ENCODE measurements at places on chromosomes 7 and 10.
A peak's percentile ranks its signal among the peaks of the same experiment; 100 is the strongest.

DNA sequence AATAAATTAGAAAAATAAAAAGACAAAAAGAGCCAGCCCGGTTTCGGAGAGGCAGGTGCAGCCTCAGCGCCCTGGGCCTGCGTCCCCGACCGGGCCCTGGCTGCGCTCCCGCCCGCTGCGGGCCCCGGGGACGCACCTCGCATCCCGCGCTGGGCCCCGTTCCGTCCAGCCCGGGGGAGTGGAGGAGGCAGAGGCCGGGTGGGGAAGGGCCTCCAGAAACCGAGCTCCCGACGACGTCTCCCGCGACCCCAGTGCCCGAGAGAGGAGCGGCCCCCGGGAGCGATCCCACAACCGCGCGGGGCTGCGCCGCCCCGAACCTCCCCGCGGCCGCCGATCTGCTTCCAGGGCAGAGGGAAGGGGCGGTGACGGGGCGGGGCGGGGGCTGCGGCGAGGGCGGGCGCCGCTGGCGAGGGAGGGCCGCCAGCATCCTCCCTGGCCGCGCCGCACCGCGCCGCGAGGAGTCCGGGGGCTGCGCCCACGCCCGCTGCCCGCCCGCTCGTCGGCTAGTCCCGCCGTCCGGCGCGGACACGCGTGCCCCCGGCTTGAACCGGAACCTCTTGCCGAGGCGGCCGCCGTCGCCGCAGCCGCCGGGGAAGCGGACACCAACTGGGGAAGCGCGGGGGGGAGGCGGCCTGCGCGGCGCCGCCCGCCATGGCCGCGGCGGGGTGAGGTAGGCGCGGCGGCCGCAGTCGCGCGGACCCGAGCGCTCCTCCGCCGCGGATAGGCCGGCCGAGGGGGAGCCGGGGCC is at the start of gene CCNY:
CCNY (plus strand) TSS at position 426 of the 748 bp plus-strand sequence. CDS start 545 bp downstream, outside the sequence.
- DNase-seq = peak; percentile 78

- DNase-seq = peak; percentile 62
Observed at GRCh38 chr10:99870123-99870730, 87.8 kb downstream of the ABCC2 start.

DNA sequence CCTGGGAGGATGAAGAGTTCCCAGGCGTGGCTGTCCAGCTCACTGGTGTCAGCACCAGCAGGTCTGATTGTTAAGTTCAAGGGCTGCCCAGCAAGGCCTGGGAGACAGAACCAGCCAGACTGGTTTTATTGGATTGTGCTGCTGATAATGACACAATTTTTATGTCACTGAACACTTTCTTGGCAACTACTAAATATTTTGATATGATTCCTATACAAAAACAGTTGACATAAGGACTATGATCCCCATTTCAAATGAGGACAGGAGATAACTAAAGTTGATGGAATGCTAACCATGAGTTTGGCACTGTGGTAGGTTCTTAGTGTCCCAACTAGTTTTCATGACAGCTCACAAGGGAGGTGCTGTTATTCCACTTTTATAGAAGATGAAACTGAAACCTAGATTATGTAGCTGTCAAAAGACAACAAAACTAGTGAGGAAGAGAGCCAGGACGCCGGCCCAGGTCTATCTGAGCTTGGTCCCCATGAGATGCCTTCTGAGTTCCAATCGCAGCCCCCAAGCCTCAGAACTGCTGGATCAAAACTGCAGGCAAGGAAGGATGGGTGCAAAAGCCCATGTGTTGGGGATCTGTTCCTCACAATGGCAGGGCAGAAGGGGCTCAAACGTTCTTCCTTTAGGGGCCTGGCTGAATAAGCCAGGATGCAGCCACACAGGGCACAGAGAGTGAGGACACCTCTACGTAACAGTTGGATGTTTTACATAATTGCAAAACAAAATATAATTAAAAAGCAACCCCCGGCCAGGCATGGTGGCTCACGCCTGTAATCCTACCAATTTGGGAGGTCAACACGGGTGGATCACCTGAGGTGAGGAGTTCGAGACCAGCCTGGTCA is 52.8 kb downstream of the COBL start:
- DNase-seq = no peak

DNA sequence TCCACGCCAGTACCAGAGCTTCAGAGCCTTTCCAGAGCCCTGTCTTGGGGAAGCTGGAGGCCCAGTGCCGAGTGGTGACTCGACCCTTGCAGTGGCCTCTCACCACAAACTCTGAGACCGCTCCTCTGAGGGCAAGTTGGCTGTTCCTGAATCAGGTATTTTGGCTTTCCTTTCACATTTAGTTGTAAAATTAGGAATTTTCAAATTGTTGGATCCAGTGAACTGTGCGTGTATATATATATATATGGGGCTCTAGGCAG is 128.7 kb upstream of the UNC5B start:
- no peak for DNase-seq

DNA sequence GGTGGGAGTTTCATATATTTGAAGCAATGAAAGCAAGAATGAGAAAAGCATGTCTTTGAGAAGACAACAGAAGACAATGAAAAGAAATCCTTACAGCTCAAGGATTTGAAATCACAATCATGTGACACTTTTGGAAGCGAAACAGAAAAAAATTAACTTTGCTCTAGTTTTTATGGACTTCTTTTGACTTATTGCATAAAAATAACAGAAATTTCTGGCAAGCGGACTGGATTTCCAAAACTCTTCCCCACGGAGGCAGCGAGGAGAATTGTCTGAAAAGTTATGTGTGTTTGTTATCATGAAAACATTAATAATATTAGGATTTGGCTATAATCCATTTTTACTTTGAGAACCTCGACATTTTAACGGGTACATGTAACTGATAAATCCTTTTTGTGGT is 223.3 kb downstream of the LRMDA start:
- DNase-seq = no peak

- no peak for DNase-seq
Observed at GRCh38 chr10:11787846-11788245, 35.3 kb upstream of the PROSER2 start.

- peak; percentile 63 for DNase-seq
Observed at GRCh38 chr10:24518981-24519597, 204.6 kb downstream of the ARHGAP21 start.

DNA sequence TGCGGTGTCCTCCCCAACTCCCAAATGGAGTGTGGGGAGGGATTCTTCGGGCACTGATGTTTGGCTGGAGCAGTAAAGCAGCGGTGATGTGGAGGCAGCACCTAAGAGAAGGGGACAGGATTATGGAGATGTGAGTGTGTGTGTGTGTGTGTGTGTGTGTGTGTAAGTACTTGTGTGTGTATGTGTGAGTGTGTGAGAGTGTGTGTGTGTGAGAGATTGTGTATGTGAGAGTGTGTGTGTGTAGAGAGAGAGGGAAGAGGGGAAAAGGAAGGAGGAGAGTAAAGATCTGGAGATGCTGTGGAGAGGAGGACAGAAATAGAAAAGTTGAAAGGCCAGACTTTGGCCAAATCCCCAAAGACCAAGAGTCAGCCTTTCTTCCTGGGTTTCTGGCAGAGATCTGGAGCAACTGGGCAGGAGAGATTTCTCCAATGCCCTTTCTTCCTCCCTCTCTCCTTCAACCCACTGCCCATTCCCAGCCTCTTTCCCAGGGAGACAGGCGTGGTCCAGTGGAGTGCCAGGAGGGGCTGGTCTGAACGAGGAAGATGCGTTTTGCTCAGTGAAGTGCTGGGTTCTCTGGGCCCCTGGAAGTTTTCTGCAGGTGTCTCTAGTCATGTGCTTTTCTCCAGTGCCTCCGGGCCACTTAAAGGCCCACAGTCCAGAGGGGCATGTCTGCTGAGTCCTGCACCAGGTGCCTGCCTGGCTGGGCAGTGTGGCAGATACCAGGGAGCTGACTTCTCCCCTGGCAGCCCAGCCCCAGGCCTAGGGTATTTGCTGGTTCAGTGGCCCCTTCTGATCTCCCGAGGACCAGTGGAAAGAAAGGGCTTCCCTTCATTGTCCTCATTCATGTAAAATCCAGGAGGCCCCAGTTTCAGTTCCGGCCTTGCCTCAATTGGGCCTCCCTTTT is 60.5 kb downstream of the HK1 start:
- no peak for DNase-seq

DNA sequence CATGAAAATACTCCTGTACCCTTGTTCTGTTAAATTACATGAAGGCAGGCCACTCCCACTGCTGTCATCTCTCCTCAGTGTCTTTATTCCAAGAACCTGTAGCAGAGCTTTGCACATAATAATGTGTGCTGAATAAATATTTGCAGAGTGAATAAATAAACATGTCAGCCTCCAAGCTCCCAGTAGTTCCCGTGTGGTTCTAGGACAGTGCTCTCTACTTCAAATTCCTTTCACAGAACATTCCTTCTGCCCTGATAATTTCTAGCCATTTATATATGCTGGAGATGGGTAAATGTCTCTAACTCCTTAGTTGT is 20.3 kb upstream of the HYAL4 start:
- DNase-seq = no peak

- DNase-seq = no peak
Observed at GRCh38 chr7:151073990-151074389, 6.6 kb downstream of the FASTK start.

DNA sequence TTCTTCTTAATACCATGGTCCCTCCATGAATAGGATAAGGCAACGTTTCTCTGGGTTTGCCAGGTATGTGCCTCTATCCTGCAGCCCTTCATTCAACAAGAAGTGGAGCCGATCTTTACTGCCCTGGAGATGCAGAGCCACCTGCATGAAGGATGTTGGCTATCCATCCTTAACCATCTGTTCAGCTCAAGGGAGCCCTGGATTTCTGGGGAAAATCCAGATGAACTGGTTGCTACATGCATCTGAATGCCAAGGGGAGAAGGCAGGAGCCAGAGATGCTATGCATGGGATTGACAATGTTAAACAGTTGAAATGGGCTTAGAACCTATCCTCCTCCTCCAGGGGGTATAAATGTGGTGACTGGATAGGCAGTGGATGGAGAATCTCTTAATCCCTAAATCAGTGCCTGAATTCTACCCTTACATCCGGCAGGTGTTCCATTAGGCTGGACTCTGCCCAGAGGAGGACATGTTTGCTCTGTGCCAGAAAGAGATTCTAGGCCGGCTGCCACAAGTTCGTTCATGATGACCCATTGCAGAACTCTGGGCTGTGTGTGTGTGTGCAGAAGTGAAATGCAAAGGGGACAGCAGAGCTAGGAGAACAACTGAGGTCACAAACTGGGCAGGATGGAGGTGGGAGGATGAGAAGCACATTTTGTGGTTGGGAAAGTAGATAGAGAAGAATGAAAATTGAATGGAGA is 15.6 kb downstream of the CPED1 start:
- DNase-seq = no peak

GRCh38 chr7:69025249-69025648 is 573.0 kb upstream of the AUTS2 start:
- DNase-seq = no peak

DNA sequence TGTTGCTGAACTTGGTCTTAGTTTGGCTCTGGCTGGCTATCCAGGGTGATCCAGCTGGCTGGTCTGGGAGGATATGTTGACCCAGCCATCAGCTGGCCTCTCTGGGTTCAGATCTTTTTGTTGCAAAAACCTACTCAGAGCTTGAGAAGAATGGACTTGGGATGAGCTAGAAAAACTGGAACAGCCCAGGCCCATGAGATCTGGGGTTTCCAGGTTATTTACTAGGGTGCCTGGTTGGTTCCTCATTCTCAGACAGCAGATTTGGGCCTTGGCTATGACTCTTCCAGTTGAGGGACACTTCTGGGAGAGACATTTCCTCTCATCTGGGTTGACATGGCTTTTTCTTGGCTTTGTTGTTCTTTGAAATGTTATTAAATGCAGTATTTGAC is 116.6 kb downstream of the ADCY1 start:
- DNase-seq = no peak

DNA sequence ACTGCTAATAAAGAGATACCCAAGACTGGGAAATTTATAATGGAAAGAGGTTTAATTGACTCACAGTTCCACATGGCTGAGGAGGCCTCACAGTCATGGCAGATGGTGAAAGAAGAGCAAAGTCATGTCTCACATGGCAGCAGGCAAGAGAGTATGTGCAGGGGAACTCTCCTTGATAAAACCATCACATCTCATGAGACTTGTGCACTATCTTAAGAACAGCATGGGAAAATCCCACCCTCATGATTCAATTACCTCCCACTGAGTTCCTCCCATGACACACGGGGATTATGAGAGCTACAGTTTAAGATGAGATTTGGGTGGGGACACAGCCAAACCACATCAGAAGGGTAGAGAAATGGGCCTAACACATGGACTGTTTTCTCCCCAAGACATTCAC is 156.3 kb downstream of the CCDC71L start:
- peak; percentile 43 for DNase-seq

- DNase-seq = peak; percentile 86
Observed at GRCh38 chr10:13526948-13527863, 1.6 kb downstream of the BEND7 start.

- no peak for DNase-seq
Observed at GRCh38 chr10:5105626-5106025, 11.4 kb downstream of the AKR1C3 start.

GRCh38 chr7:69922026-69922803 is 323.9 kb downstream of the AUTS2 start:
- DNase-seq = no peak

GRCh38 chr10:83301732-83302131 is 837.6 kb upstream of the GHITM start:
- no peak for DNase-seq

DNA sequence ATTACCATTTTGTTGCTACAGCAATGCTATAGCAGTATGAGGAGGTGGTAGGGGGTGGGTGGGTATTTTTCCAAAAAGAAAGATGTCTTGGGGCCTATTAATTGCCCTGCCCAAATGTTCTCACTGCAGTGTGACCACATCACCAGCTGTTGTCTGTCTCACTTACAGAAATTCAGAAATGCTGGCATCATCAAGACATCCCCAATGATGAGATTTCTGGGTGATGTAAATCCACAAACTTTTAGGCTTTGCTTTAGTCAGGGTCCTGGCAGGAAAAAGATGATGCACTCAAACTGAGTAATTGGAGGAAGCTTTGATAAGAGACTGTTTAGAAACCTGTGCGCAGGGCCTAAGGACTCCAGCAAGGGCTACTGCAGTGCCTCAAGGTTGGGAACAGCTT is 56.2 kb upstream of the OPN4 start:
- no peak for DNase-seq

- DNase-seq = no peak
Observed at GRCh38 chr7:38199782-38200181, 21.7 kb downstream of the STARD3NL start.

GRCh38 chr10:79438021-79438698 is 7.3 kb downstream of the ZCCHC24 start:
- no peak for DNase-seq

DNA sequence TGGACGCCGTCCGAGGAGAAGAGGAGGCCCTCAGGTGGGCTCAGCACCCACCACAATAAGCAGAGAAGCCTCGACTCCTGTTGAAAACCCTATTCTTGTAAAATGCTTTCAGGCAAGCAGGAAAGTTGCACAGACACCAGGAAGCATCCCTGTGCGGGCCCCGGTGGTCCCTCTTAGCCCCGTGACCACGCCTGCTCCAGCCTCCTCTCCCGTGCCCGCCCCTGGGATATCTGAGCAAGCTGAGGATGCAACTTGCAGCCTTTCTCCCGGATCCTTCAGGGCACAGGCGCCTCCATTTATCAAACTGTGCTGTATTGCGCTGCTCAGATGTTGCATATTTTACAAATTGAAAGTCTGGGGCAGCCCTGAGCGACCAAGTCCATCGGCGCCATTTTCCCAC is 72.7 kb downstream of the CFAP46 start:
- no peak for DNase-seq

GRCh38 chr7:15228831-15229230 is 326.3 kb upstream of the DGKB start:
- no peak for DNase-seq
